ENCODE measurements at places on chromosomes 3 and 15. TPM values are rescaled to one million over a fixed set of nuclear protein-coding genes. Genes with fewer than 3 reads are reported as not detected.

ERICH6 gene
- not detected for total RNA-seq

HOMER2 gene
- total RNA-seq = 18.8 TPM

ADAMTSL3 gene
- total RNA-seq = 0.05 TPM

APOD gene
- 5.5 TPM for total RNA-seq

TMEM40 gene
- total RNA-seq = not detected

CNTN4 gene
- not detected for total RNA-seq

CKMT1B gene
- total RNA-seq = not detected

NR2F2 gene
- 6.5 TPM for total RNA-seq

CCDC54 gene
- total RNA-seq = not detected

STAC gene
- total RNA-seq = 0.32 TPM

WDR93 gene
- not detected for total RNA-seq

GPR156 gene
- total RNA-seq = 1.2 TPM
